ENCODE measurements at places on chromosomes 3 and 15.

GRCh38 chr15:71892335-71892734, 82.0 kb downstream of the NR2E3 start:
- no peak for DNase-seq

- DNase-seq = no peak
Measured at GRCh38 chr3:140552898-140553297, 125.0 kb upstream of the TRIM42 start.

DNA sequence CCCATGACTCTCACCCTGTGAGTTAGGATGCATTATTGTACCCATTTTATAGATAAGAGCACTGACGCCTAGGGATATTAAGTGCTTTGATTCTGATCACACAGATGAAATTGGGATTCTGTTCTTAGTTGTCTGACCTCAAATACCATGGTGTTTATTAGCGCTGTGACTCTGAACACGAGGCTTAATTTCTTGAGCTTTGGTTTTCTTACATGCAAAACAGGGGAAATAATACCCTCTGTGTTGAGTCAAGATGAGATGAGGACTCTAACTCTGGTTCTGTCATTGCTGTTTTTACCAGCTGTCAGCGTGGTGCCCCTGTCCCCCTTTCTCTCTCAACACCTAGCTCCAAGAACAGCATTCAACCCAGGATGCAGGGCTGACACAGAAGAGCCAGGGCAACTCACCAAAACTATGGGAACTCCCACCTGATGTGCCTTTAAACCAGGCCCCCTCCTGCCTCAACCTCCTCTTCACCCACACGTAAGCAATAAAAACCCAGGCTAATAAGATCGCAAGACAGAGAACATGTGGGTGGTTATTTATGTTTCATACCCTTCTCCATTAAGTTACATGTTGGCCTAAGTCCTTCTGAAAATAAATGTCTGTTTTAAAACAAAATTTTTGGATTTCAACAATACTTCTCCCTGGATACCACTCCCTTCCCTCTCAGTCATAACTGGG, 100.1 kb upstream of the SPATA12 start:
- no peak for DNase-seq

GRCh38 chr3:170410428-170411029, 8.1 kb upstream of the CLDN11 start:
- DNase-seq = peak; percentile 41

DNA sequence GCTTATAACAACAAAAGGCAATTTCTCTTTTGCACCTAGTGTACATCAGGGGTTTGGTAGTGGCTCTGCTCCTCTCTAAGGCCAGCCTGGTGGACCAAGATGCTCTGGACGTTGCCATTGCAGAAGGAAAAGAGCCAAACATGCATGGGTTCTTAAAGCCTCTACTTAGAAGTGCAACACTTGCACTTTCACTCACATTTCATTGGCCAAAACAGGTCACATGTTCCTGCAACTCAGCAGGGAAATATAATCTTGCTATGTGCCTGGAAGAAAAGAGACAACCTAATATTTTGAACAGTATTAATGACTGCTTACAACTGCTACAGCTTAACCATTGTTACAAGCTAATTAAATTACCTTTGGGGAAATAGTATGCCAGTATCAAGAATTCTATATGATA, 182.9 kb downstream of the IL5RA start:
- no peak for DNase-seq

DNA sequence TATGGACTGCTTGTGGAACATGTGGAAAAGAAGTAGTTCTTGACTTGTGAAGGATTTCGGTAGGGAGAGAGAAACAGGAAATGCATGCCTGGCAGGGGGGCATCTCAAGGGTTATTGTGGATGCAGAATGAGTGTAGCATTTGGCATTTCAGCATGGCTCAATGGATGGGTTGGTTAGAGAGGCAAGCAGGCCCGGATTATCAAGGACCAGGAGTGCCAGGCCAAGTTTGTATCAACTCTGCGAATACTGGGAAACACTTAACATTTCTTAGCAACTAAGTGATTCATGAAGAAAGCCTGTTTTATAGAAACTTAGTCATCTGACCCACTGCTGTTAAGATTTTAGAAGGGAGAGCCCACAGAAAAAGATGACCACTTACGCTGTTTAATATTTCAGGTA, 33.6 kb downstream of the KIF15 start:
- DNase-seq = no peak

GRCh38 chr3:153906366-153906765, 214.8 kb upstream of the ARHGEF26 start:
- no peak for DNase-seq

- DNase-seq = no peak
Measured at GRCh38 chr3:119636891-119637611, 23.3 kb downstream of the POPDC2 start.

DNA sequence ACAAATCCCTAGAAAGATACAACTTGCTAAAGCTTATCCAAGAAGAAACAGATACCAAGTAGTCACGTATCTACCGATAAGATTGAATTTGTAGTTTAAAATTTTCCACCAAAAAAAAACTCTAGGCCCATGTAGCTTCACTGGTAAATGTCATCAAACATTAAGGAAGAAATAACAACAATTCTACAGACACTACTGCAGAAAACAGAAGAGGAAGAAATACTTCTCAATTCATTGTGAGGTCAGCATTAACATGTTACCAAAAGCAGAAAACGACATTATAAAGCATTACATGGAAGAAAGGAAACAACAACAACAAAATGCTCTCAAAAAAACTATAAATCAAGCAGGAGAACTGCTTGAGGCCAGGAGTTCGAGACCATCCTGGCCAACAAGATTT, 27.5 kb upstream of the TM4SF19 start:
- no peak for DNase-seq

DNA sequence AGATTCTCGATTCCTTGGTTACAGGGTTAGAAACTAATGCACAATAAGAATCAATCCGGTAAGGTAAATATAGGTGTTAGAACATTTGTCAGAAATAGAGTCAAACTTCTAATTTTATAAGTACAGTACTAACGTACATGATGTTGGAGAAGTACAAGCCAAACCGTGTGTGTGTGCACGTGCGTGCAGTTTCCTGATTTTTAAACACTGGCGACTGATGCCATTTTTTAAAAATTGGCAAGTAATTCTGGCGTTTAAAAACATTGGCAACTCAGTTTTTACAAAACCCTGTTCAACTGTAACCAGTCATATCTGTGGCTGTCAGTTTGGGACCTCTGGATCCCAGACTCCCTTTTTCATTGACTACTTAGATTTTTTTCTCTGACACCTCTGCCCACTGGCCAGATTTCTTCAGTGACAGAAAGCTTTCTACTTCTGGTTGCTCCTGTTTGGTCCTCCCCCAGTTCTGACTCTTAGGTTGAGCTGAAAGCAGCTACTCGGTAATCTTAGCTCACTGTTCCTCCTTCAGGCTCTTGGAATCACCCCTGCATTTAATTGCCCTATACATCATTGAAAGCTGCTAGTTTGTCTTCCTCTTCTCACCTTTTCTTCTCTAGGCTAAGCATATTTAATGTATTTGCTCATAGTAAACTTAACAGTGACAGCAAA, 843 bp downstream of the ATG7 start:
- no peak for DNase-seq

- DNase-seq = no peak
Measured at GRCh38 chr15:101431748-101432147, 57.8 kb downstream of the PCSK6 start.

- DNase-seq = no peak
Measured at GRCh38 chr15:45180648-45181436, 6.9 kb downstream of the SHF start.

DNA sequence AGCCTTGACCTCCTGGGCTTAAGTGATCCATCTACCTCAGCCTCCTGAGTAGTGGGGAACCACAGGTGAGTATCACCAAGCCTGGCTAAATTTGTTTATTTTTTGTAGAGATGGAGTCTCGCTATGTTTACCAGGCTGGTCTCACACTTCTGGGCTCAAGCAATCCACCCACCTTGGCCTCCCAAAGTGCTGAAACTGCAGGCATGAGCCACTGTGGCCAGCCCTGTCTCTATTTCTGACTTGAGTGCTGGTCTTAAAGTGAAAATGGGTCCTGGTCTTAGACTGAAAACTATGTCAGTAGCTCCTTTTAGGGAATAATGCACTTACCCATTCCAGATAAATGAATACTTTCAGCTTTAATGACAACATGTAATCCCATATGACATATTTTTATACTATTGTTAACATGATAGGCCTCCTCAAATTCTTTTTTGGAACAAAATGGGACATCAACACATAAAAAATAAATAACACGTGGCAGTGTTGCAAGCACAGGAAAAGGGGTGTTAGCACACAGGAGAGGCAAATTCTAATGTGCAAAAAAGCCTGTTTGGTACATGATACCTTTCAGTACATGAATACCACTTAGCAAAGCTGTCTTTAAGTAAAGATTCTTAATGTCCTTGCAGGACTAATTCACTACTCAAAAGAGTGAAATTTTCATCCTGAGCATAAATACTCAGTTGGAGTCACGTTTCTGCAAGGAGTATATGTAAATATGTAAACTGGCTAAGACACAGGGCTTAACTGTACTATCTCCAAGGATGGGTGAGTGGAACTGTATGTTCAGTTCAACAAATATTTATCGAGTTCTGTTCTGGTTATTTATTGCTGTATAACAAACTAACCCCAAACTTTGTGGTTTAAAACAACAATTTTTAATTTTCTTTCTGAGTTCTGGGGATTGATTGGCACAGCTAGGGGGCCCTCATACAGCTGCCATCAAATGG, 194.7 kb downstream of the NR1D2 start:
- no peak for DNase-seq

- no peak for DNase-seq
Measured at GRCh38 chr3:98786364-98787006, 23.3 kb downstream of the ST3GAL6 start.

- DNase-seq = peak; percentile 60
Measured at GRCh38 chr3:1987980-1988379, 110.7 kb upstream of the CNTN4 start.

DNA sequence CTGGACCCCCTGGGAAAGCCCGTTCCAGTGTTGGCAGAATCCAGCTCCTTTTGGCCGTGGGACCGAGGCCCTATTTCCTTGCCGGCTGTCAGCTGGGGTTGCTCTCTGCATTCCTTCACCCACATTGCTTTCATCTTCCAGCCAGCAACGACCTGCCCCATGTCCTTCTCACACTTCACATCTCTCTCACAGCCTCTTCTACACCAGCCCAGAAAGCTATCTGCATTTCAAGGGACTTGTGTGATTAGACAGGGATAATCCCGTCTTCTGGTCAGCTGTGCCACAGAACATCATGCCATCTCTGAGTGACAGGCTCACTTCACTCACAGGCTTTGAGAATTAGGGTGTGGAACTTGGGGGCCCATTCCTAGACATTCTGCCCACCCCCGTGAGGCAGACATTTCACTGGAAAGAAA, 16.4 kb downstream of the EFCC1 start:
- DNase-seq = no peak

DNA sequence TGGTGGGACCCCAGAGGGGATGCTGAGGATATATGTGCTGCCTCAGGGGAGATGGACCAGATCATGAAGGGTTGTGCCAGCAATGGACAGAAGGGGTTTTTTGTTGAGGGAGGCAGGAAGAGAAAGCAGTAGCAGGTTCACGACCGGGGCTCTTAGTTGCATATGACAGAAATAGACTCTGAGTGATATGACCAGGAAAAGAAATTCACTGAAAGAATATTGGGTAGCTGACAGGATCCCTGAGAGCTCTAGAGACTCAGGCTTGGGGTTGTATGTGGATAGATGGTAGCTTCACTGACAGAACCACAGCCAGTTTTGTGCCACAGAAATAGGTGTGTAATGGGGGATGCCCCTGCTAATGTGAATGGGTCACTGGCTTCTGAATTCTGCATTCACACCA, 241.6 kb downstream of the ZNF621 start:
- DNase-seq = no peak

- DNase-seq = no peak
Measured at GRCh38 chr15:65339920-65340319, 35.4 kb downstream of the RNU5B-1 start.

DNA sequence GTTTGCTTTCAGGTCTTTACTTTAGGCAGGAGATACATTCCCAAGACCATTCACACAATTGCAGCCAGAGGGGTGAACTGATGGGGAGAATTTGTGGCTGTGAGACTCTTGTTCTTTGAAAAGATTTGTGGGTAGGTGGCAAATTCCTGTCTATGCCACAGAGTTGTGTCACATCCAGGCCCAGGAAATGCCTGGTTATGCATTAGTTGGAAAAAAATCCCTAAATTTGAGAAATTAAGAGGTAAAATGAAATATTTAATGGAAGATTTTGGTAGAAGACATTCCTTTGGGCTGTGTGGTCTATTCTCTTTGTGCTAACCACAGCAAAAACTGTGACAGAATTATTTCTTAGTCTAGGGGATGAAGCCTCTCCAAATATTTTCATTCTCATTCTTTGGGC, 28.8 kb downstream of the SAMMSON start:
- DNase-seq = no peak

DNA sequence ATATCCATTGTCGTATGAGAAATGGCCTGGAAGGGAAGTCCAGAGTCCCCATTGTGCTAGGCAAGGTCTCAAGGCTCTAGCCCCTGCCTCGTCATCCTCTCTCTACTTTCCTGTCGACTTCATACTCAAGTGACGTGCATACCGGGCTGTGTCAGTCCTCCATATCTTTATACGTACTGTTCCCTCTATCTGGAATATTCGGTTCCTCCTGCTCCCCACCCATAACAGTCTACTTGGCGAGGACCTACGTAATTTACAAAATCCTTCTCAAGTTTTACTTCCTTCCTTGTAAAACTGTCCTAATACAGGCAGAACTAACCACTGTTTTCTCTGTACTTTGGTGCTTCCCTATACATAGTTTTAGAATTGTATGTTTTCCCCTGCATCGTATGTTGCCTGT, 2.2 kb upstream of the ALPK3 start:
- no peak for DNase-seq

DNA sequence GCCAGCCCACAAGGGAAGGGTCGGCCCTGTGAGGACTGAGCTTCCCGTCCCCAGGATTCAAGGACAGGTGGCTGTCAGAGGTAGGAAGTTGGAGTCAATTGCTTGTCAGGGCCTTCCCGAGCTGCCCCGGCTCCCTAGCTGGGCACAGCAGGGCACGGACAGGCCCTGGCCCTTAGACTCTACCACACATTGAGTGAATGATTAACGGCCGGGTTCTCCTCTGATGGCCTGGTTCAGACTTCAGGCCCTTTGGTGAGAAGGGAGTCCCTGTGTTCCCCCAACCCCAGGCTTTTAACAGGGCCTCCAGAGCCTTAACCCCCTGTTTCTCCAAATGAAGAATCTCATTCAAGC, 16.4 kb upstream of the FGD5 start:
- no peak for DNase-seq

Measured in NCI-H146 (cell line).